Urinary bladder (tissue), 4 donors: ENCODE measurements at places on chromosomes 11 and 22. TPM values are rescaled to one million over a fixed set of nuclear protein-coding genes. Genes with fewer than 3 reads are reported as not detected.

CFAP68 gene
- total RNA-seq = 13.1 TPM

CHEK2 gene
- 15.6 TPM for total RNA-seq

RFPL3 gene
- not detected for total RNA-seq

RASSF10 gene
- total RNA-seq = 1.0 TPM
